ENCODE measurements at places on chromosomes 4 and X. TPM values are rescaled to one million over a fixed set of nuclear protein-coding genes. Genes with fewer than 3 reads are reported as not detected.

The MAGED4 gene
- 53.1 TPM for total RNA-seq

The GAGE12C gene
- total RNA-seq: not detected

The TLR3 gene
- 2.1 TPM for total RNA-seq

The DUX4 gene
- not detected for total RNA-seq

The TBC1D9 gene
- 50.2 TPM for total RNA-seq

The NOX1 gene
- not detected for total RNA-seq

The CT55 gene
- total RNA-seq: not detected

The RPA4 gene
- total RNA-seq: 0.92 TPM

The NAA11 gene
- total RNA-seq: not detected

The FGA gene
- total RNA-seq: not detected

The FATE1 gene
- total RNA-seq: not detected

The TRPC5OS gene
- total RNA-seq: not detected

The PPARGC1A gene
- total RNA-seq: not detected

The CFAP299 gene
- 1.5 TPM for total RNA-seq

The STATH gene
- not detected for total RNA-seq

The CENPU gene
- 17.3 TPM for total RNA-seq

The GBA3 gene
- total RNA-seq: not detected

The CDKL2 gene
- total RNA-seq: 0.88 TPM

The MAGEA1 gene
- not detected for total RNA-seq

The FRMPD4 gene
- total RNA-seq: 1.3 TPM

The PCDH19 gene
- 0.69 TPM for total RNA-seq

The DCAF4L1 gene
- total RNA-seq: 0.23 TPM

The ZNF827 gene
- 10.3 TPM for total RNA-seq

The ATOH1 gene
- total RNA-seq: not detected

The MAOB gene
- total RNA-seq: not detected

The GASK1B gene
- 160 TPM for total RNA-seq

The MID1 gene
- 28.3 TPM for total RNA-seq

The LEF1 gene
- total RNA-seq: 0.28 TPM

The CFI gene
- 1.2 TPM for total RNA-seq

The AR gene
- 2.1 TPM for total RNA-seq

The CT45A3 gene
- not detected for total RNA-seq

The CDS1 gene
- 0.05 TPM for total RNA-seq

The TEX13B gene
- not detected for total RNA-seq

The OPHN1 gene
- total RNA-seq: 13.1 TPM

The RBM3 gene
- total RNA-seq: 53.3 TPM

The SNX25 gene
- total RNA-seq: 112 TPM

The CLIC2 gene
- total RNA-seq: 0.59 TPM

The FAAH2 gene
- under 0.01 TPM for total RNA-seq

The CFAP47 gene
- total RNA-seq: not detected

The NALF2 gene
- total RNA-seq: not detected

Data from smooth muscle cell of the umbilical artery (primary cell).